ENCODE measurements at places on chromosomes 5 and 9.

DNA sequence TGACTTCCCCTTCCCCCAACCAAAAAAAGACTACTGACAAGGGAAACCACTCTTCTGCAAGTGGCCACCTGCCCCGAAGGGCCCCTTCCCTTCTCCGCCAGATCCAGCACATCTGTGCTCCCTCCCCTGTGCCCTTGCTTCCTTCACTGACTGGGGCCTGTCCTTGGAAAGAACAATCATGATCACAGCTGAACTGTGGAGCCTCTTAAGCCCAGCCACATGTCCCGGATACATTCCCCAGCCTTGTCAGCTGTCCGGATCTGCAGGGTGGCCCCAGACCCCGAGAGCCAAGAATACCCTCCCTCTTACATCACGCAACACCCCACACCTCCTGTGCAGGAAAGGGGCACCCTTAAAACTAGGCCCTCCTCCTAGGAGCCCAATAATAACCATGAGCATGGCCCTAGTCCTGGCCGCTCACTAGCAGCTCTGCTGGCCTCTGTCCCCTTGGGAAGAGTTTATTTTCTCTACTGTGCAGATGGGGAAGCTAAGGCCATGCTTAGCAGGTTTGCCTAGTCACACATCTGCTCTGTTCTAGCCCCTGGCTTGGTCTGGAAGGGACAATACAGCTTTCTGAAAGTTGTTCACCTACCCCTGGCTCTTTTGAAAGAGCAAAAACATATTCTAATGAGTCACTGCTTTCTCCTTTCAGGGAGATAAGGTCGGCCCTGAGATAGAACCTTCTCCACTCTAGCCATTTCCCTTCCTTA, 3.8 kb downstream of the SPRY4 start:
- no peak for DNase-seq

- peak; percentile 21 for DNase-seq
Measured at GRCh38 chr5:37208883-37209797, 40.0 kb downstream of the CPLANE1 start.

GRCh38 chr5:93252165-93252564, 328.9 kb downstream of the NR2F1-AS1 start:
- DNase-seq = no peak

DNA sequence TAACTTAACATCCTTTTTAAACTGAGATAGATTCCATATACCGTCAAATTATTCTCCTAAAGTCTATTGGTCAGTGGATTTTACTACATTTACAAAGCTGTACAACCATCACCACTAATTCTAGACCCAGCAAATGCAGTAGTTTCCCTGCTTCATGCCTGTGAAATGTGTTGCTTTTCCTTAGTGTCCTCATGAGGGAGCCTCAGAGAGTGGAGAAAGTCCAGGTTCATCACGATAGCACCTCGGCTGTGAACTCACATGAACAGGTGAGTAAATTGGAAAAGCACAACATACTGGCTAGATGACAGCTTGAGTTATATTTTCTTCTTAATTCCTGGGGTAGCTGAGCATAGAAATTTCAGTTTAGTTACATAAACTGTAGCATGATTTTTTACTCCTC, 653.7 kb downstream of the MTRR start:
- DNase-seq = no peak

GRCh38 chr5:29972597-29972996, 1220.9 kb upstream of the CDH6 start:
- DNase-seq = no peak

DNA sequence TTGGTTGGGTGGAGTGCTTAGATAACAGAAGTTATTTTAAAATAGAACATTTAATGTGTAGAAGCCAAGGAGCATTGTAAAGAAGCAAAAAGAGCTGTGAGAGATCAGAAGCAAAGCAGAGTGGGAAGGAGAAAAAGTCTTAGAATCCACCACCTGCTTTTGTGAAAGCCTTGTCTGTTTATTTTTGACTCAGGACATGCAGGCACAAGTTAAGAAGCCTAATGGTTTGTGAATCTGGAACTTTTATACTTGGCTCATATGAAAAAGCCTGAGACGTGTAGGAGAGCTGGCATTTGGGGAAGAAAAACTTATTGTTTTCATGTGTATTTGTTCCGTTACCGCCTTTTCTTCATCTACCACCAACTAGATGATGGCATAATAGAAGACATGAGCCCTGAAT, 38.5 kb upstream of the ITGA2 start:
- DNase-seq = no peak

- DNase-seq = no peak
Measured at GRCh38 chr5:58786035-58786434, 203.2 kb downstream of the RAB3C start.

DNA sequence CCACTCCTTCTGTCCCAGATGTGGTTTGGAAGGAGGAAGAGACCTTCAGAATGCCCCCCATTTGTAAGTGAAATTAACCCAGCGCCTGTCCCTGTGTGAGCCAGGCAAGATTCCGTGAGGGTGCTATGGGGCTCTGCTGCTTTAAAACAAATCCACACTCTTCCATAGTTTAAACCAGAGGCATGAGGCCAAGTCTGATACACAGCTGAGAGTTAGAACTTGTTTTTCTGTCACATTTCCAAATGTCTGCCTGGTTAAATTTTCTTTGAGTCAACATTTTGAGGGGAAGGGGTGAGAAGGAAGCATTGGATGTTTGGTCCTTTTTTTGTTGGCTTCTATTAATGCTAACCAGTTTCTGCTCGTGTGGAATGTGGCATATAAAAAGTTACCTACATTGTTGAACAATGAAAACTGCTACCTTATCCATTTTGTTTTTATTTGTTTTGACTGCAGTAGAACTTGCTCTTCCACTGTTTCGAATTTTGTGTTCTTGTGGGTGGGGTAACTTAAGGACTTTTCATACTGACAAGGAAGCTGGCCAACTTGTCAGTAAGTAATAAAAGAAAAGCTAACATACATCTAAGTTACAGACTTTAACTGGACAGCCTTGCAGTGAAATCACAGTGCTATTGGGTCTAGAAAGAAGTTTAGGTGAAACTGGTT, 12.9 kb downstream of the RGMB start:
- DNase-seq = no peak

DNA sequence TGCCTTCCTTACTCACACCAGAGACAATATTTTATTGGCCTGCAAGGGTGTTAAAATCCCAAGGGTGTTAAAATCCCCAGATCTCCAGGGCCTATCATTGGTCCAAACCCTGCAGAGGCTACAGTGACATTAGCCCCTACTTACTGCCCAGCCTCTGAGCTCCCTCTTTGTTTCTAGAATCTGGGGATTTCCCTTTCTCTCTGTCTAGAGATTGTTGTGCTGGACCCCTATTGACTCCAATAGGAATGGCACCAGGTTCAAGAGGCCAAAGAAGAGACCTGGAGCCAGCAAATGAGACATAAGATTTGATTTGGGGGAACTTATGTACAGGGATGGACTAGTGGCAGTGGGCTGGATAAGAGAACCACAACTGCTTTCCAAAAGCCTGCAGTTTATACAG, 53.3 kb upstream of the ZBED3 start:
- no peak for DNase-seq

DNA sequence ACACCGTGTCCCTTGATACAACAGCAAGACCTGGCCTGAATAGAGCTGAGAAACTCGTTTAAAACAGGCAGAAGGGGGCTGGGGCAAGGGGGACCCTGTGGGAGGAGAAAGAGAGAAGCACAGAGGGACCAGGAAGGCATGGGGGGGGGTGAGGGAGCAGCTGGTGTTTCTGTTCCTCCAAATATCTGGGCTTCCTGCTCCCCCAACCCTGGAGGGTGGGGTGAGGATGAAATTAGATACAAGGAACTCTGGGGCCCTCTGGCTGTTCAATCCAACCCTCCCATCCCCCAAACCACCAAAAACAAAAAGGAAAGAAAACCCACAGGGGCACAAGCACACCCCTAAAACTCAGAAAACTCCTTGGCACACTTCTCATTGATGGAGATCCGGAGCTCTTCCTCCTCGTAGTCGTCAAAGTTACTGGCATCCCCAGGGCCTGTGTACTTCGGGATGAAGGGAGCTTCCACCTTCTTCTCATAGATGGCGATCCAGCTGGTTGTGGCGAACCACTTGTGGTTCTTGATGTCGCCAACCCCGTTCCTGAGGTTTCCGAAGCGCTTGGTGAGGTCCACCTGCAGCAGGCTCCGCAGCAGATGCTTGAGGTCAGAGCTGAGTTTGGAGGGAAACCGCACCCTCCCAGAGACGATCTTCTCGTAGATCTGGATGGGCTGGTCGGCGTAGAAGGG, 1.1 kb downstream of the PRKACG start:
- no peak for DNase-seq

All from stimulated activated naive CD4-positive, alpha-beta T cell (primary cell).